ENCODE measurements at places on chromosomes 4 and X.

DNA sequence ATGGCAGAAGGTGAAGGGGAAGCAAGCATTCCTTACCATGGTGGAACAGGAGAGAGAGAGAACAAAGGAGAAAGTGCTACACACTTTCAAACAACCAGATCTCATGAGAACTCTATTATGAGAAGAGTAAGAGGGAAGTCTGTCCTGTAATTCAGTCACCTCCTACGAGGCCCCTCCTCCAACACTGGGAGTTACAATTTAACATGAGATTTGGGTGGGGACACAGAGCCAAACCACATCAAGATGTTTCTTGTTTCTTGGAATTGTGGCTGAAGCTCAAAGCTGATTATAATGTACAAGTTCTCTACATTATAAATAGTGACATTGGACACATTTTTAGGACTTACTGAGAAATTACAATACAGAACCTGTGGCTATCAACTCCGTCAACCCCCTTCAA, 29.5 kb upstream of the TAPT1 start:
- DNase-seq: no peak

- no peak for DNase-seq
Observed at GRCh38 chr4:151114338-151114737, 14.9 kb downstream of the RPS3A start.

DNA sequence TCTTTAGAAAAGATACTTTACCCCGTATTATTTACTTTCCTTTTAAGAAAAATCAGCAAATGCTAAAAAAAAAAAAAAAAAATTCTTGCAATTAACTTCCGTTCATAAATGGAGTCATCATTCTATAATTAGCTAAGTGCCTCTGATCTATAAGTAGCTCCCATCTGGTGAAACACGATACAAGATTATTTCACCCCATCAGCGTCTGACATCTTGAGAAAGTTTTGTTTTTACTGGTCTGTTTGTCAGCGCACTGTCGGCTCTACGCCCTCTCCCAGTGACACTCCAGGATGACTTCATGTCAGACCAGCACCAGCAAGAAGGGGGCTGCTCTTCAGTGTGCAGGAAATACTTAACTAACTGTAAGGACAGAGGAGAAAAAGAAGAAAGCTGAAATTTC, 108.3 kb downstream of the AFAP1 start:
- DNase-seq: no peak

DNA sequence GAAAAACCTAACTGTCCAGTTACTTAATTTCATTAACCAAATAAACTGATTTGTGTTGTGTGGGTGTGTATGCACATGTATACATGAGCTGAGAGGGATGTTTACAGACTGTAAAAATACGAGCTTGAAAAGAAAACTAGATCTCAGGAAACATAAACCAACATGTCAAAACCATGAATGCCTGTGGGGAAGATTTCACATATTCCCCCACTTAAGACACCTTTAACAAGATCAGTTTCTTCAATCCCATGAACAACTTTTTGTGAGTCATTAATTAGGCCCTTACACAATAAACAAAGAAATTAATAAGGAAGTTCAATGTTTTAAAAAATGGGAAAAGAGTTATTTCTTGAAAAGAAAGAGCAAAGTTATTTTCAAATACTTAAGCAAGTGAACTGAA, 170.8 kb downstream of the ZNF674 start:
- no peak for DNase-seq

- no peak for DNase-seq
Observed at GRCh38 chr4:42871671-42872290, 20.7 kb upstream of the GRXCR1 start.

DNA sequence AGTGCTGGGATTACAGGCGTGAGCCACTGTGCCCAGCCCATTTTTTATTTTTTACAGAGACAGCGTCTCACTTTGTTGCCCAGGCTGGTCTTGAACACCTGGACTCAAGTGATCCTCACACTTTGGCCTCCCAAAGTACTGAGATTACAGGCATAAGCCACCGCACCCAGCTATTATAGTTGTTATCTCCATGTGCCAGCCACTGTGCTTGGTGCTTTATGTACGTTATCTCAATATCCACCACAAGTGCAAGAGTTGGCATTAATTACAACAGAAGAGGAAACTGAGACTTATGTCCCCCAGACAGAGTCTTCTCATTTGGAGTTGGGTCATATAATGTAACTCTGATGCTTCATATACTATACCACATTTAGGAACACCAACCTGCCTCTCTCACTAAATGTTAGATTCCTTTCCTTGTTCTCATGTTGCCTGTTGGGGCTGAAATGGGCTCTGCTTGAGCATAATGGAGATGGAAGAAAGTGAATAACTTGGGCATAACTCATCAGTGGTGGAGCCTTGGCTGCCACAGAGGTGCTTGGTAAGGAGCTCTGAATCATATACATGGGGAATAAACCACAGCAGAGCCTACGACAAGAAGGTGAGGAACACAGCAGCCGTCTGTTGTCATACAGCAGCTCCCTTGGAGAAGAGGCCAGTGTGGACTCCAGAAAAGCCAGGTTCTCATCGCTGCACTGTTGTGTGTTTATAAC, 84.3 kb downstream of the SPRY1 start:
- DNase-seq: peak; percentile 96

Data from epithelial cell of prostate (primary cell).